ENCODE measurements at places on chromosomes 5 and 9.

GRCh38 chr5:159504857-159505304, 174.6 kb upstream of the IL12B start:
- no peak for DNase-seq

- no peak for DNase-seq
Observed at GRCh38 chr5:160347448-160347847, 23.0 kb downstream of the C1QTNF2 start.

- DNase-seq: no peak
Observed at GRCh38 chr9:118533850-118534249, 829.6 kb downstream of the TLR4 start.

- DNase-seq: no peak
Observed at GRCh38 chr5:156755421-156756087, 94.5 kb upstream of the PPP1R2B start.

GRCh38 chr9:91214086-91214485, 147.6 kb downstream of the AUH start:
- DNase-seq: no peak

- DNase-seq: no peak
Observed at GRCh38 chr5:175461370-175461769, 17.0 kb upstream of the SFXN1 start.

- DNase-seq: no peak
Observed at GRCh38 chr5:177605078-177605477, 5.1 kb downstream of the B4GALT7 start.

DNA sequence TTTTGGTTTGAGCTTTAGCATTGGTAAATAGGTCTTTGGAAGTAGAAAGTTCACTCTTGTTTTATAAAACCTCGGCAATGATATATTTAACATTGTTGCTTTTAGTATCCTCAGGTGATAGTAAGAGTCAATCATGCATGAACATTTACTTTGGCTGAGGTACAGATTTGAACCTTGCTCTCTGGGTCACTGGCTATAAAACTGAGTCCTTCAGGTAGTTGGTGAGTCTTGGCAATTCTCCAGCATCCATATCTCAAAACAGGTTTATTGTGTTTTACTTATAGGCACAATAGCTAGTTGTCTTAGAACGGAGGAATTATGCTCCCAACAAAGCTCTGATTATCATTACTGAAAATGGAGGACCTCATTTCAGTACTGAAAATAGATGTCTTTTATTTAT, 75.1 kb downstream of the MAT2B start:
- no peak for DNase-seq

GRCh38 chr9:116238225-116238624, 84.6 kb downstream of the PAPPA start:
- no peak for DNase-seq

- no peak for DNase-seq
Observed at GRCh38 chr5:181207214-181207959, 2.4 kb upstream of the TRIM7 start.
